ENCODE measurements at places on chromosomes 7 and 10. TPM values are rescaled to one million over a fixed set of nuclear protein-coding genes. Genes with fewer than 3 reads are reported as not detected.

IQUB gene
- 0.51 TPM for total RNA-seq

NODAL gene
- total RNA-seq = not detected

NPSR1 gene
- total RNA-seq = not detected

SSC4D gene
- total RNA-seq = 0.59 TPM

EPO gene
- not detected for total RNA-seq

RARRES2 gene
- not detected for total RNA-seq

PHKG1 gene
- total RNA-seq = 0.46 TPM

C10orf53 gene
- not detected for total RNA-seq

ZNF488 gene
- total RNA-seq = under 0.01 TPM

Data from smooth muscle cell of the umbilical artery (primary cell).